RCC 7860 (cell line): ENCODE measurements at places on chromosomes 1 and 21.

GRCh38 chr1:167905182-167905581, 8.8 kb downstream of the ADCY10 start:
- DNase-seq = no peak

GRCh38 chr21:15692711-15693110, 37.1 kb upstream of the USP25 start:
- DNase-seq = no peak

DNA sequence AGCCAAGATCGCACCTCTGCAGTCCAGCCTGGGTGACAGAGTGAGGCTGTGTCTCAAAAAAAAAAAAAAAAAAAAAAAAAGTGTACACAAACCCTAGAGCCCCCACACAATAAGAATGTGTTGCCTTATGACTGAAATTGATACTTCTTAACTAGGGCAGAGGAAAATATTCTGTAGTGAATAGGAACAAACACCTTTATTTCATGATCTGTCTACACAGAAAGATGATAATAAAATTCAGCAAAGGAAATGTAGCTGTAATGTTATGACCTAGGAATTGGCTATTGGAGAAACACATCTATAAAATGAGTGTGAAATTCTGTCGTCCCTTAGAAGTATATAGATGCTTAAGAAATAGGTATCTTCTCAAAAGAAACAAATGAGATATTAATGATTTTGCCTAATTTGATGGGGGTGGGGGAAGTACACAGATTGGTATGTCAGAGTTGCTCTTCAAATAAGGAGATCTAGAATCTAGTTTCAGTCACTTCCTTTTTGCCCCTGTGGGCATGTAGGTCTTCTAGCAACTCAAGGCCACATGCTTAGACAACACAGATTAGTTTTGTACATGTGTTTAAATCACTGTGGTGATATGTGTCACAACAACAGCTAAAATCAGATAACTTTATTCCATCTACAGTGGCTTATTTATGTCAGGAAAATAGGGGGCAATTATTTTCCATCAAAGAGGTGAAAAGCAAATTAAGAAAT, 10.7 kb upstream of the GPR25 start:
- no peak for DNase-seq

- no peak for DNase-seq
Observed at GRCh38 chr1:197928849-197929336, 11.7 kb downstream of the LHX9 start.

DNA sequence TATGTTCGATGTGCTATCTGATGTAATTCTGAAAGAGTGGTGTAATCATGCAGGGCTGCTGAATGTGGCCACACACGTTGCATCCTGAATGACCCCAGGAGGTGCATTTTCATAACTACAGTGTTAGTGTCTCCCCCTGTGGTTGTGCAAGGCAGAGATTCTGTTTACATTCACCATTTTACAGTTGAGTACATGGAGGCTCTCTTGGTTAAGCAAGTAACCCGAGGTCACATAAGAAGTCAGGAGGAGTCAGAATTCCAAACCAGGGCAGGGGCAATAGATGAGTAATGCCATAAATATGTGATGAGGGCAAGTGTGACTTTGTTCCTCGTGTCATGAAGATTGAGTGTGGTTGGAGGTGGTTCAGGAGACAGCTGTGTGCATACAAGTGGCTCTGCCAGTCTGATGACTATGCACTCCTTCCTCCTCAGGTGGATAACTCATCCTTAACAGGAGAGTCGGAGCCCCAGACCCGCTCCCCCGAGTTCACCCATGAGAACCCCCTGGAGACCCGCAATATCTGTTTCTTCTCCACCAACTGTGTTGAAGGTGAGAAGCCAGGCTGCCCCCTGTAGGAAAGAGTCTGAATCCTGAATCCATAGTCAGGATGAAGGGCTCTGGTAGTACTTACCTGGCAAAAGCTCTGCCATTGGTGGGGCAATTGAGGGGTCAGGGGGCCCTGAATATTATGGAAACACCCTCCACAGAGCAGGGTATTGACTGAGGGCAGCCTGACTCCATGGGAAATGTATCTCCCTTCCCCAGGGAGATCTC, 9.3 kb downstream of the ATP1A2 start:
- peak; percentile 100 for DNase-seq

GRCh38 chr1:51684776-51685175, 67.9 kb downstream of the OSBPL9 start:
- no peak for DNase-seq

DNA sequence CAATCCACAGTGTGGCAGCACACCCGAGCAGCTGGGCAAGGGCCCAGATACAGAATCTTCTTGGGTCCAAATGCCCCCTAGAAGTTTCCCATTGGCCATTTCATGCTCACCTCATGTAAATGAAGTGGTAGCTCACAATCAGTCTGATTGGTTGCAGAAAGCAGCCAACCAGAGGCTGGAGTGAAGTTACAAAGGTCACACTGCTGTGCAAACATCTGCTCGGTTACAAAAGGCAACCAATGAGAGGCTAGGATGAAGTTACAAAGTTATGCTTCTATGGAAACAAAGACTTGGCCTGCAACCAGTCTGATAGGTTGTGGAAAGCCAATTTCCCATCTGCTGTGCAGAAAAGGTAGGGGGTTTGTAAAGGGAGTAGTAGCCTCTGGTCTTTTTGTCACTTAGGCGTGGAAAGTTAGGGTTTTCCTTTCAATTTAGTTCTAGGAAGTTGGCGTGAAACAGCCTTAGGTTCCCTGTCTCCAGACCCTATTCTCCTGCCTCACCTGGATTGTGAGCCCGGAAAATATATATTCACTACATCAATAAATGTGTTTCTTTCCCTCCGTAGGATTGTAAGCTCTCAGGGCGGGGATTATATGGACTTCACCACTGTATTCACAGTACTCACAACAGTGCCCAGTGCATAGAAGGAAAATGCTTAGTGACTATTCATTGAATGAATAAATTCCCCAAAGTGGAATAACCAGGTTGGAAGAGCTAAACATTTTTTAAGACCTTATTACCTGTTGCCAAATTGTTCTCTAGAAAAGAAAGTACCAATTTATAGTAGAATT, 91.9 kb downstream of the URB2 start:
- DNase-seq = no peak

DNA sequence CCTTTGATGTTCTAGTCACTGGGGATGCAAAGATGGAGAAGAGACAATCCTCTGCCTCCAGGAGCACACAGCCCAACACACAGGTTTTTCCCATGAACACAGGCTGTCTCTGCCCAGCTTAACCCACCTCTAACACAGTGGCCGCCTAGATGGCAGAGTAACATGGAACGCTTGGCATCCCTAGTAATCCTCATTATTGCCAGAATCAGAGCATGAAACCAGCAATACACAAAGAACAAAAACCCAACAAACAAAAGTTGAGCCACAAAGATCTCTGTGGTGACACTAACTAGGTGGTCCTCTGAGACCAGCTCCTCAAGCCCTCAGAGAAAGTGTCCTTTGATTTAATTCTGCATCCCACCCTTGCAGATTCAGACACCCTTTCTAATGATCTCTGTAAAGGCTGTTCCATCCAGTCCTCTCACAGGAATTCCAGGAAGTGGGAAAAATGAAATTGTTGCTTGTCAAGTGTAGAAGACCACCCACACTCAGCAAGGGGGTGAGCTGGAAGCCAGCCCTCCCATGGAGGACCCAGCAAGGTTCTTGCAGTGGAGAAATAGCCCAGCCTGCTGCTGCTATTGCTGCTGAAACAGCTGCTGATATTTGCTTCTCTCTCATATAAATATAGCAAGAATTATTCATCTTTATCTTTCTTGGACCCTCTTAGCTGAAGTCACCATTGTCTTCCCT, 7.4 kb upstream of the ATP2B4 start:
- no peak for DNase-seq

DNA sequence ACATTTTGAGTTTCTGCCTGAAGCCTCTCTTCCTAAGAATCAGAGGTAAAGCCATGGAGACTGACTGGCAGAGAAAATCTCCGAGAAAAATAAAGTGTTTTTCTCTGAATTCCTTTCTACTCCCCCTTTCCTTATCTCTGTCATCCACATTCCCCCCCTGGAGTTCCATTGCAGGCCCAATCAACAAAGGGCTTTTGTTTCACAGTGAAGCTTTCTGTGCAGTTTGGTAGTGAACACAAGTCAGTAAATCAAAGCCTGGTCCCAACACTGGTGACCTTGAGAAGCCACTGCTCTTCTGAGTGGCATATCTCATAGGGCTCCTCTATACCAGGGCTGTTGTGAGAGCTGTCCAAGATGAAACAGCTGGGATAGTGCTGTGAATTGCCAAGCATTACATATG, 228.4 kb downstream of the SEC16B start:
- no peak for DNase-seq

- DNase-seq = no peak
Observed at GRCh38 chr1:78474092-78474491, 16.7 kb upstream of the PTGFR start.

DNA sequence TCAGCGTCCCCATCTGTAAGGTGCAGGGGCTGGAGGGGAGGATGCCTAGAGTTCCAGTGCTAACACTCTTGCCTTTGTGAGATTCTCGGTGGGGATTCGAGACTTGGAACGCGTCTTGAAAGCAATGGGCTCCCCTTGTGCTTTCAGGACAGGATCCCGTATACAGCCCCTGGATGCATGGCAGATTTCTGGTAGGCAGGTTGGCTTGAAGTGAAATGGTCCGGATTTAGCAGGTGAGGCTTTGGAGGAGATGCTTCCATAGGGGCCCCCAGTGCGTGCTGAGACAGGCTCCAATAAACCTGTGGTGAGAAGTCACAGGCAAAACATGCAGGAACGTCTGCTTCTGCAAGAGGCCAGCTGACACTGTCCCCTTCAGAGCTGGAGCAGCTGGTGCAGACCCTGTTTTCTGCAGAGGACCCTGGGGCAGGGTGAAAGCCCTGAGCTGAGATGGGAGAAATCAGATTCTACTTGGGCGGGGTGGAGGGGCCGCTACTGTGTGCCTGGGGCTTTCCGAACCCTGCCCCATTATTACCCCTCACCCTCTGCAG, 270.4 kb downstream of the PTPRU start:
- no peak for DNase-seq

- DNase-seq = peak; percentile 74
Observed at GRCh38 chr1:192153276-192153675, 5.0 kb upstream of the RGS18 start.

DNA sequence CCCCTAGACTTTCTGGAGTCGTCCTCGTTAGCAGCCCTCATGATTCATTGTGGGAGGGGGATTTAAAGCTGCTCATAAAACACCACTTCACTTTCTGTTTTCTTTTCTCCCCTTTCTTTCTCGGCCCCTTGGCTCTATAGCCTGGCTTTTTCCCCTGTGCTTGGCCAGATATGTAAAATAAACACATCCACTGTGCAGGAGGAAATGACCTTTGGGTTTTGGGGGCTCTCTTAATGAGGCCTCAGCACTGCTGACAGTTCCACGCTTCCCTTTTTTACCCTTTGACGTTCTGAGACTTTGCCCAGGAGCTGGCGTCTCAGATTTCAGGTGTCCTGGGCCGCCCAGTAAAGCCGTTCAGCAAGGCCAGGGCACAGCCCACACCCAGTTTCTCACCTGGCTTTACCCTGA, 65.7 kb downstream of the RUNX3 start:
- no peak for DNase-seq

DNA sequence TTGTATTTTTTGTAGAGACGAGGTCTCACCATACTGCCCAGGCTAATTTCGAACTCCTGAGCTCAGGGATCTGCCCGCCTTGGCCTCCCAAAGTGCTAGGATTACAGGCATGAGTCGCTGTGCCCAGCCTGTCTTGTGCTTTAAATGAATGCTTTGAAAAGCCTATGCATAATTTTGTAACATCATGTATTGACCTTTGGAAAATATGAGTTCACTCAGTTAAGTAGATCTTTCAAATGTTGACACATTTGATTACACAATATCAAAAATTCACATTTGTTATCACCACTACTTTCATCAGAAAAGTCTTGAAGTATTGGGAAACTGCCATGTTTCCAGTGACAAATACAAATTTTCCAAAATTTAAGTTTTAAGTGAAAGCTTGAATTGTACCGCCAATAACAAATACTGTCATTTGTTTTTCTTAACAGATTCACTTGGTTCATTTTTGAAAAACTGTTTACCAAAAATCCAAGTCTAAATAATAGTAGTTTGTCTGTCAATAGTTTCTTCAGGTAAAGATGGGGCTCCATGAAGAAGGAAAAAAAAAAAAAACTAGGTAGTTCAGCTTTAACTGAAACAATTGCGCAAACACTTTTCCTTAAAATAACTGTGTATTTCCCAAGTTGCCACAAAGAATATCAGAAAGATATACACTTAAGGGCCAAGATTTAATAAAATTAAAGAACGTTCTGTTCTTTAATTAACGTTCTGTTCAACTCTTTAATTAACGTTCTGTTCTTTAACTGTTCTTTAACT, 233.2 kb upstream of the NR5A2 start:
- DNase-seq = no peak

- peak; percentile 60 for DNase-seq
Observed at GRCh38 chr1:46333300-46334029, 7.1 kb upstream of the NSUN4 start.

DNA sequence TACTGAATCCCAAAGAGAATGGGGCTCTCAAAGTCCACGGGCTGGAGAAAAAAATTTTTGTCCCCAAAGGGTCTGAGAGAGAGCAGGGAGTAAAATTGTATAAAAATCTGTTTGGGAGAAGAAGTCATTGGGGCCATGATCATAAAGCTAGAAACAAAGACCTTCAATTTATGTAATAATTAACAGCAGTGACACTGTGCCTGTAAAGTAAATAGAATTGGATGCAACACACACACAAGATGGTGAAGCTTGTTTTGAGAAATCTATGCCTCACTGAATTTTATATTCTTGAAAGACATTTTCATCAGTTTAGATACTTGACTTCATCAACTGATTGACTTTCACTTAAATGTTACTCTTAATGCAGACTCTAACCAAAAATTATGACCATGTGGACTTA, 600.5 kb upstream of the ADAMTS5 start:
- no peak for DNase-seq

- no peak for DNase-seq
Observed at GRCh38 chr1:18794561-18794960, 64.9 kb downstream of the TAS1R2 start.

DNA sequence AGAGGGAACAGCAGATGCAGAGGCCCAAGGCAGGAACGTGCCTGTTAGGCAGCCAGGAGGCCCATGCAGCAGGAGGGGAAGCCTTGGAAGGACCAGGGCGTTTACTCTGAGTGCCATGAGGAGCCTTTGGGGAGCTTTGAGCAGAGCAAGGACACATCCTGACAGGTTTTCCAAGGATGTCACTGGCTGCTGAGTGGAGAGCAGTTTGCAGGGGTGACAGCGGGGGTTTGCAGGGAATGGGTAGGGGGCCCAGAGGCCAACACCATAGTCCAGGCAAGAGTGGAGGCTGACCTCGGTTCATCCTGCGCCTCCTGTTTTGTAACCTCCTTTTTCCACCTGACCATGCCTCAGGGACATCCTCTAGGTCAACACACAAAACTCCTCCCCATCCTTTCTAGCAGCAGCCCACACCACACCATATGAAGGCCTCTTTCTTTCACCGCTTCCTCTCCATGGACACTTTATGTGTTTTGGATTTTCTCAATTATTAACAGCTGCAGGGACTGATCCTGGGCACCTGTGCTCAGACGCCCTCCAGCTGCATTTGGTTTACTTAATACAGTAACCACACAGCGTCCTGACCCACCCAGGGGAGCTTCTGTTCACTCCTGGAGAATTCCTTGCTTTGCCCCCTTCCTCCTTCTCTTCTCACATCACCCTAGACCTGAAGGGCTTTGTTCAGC, 528.5 kb downstream of the MATN1 start:
- no peak for DNase-seq
